ENCODE measurements at places on chromosomes 1 and 21. TPM values are rescaled to one million over a fixed set of nuclear protein-coding genes. Genes with fewer than 3 reads are reported as not detected.

PLEKHG5 gene
- total RNA-seq: 10.8 TPM

RGS16 gene
- total RNA-seq: 23.4 TPM

TRNP1 gene
- total RNA-seq: not detected

DESI2 gene
- total RNA-seq: 13.4 TPM

HLX gene
- total RNA-seq: 0.26 TPM

B4GALT2 gene
- 3.4 TPM for total RNA-seq

GBP6 gene
- total RNA-seq: 0.17 TPM
